ENCODE measurements at places on chromosomes 6 and 20.

DNA sequence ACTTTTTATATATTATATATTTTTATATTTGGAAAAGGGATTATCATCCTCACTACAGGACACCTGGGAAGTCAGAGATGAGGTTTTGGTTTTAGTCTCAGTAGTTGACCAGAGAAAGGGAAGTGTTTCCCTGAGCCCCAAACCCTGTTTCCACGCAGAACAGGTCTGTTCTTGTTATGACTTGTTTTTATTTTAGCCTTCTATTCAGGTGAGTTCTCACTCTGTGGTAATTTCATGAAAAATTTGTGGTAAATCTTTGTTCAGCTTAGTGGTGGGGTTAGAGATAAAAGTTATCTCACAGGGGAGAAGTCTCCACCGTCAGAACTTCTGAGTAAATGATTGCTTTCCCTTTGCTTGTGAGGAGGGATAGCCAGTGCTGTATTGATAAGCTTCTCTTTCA lies 224.9 kb downstream of the FARS2 start:
- no peak for DNase-seq

DNA sequence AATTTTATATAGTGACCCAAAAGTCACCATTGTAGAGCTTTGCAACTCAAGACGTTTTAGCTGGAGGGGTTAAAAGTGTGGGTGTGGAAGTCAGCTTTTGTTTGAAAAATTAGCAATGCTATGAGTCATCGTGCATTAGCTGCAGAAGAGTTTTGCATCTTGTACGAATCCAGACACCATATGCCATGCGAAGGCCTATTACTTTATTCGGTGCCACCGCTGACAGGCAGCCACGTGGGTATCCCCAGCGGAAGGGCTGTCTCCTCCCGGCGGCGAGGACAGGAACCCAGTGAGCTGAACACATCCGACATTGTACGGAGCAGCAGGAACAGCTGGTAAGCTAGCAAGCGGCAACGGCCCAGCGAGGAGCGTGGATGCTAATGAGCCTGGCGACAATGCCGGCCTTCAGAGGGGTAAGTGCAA lies 84.4 kb downstream of the INSM1 start:
- peak; percentile 46 for DNase-seq

- DNase-seq, result no peak
Observed at GRCh38 chr6:95846652-95847051, 169.1 kb upstream of the FUT9 start.

- DNase-seq, result no peak
Observed at GRCh38 chr6:144033816-144034735, 26.0 kb upstream of the PLAGL1 start.

- no peak for DNase-seq
Observed at GRCh38 chr6:16130437-16130891, 1.6 kb downstream of the MYLIP start.

DNA sequence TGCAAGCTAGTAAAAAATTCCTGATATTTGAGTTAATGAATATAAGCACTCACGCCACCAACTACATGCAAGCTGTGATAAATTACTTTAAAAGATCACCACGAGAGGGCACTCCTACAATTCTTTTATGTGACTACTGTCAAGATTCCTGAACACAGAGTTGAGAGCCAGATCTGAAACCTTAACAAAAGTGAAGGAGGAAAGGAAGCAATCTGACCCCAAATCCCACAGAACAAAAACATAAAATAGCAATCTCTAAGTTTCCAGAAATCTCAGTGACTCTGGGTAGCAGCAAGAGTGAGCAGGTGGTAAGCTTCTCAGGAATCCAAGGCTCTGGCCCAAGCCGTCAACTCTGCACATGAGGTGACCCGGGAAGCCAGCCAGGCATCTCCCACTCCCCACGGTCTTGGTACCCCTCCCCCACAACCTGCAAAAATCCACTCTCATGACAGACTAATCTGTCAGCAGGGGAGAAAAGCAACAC lies 55.1 kb downstream of the STAU1 start:
- DNase-seq, result no peak

DNA sequence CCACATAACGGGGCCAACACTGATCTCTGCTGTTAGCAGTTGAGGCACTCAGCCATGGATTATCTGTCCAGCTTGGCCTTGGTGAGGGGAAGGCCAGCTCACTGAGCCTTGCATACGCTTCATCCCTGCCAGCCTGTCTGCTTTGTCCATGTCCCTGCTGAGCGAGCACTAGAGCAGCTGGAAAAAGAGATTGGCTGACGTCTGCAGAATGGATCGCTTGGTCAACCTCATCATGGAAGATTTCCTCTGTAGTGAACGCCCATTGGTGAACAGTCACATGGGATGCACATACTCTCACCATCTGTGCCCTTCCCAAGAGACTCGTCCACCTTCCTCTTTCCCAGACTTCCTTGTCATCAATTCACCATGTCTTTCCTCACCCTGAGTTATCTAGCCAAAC lies 26.9 kb downstream of the MUC22 start:
- DNase-seq, result no peak

Measured in activated CD4-positive, alpha-beta T cell treated with anti-CD3 and anti-CD28 coated beads, Interleukin-2, amount 50 U/mL, for 1 hour (primary cell).